ENCODE measurements at places on chromosomes 6 and 20.

GRCh38 chr20:14664101-14664500 is 326.7 kb upstream of the FLRT3 start:
- DNase-seq: no peak

DNA sequence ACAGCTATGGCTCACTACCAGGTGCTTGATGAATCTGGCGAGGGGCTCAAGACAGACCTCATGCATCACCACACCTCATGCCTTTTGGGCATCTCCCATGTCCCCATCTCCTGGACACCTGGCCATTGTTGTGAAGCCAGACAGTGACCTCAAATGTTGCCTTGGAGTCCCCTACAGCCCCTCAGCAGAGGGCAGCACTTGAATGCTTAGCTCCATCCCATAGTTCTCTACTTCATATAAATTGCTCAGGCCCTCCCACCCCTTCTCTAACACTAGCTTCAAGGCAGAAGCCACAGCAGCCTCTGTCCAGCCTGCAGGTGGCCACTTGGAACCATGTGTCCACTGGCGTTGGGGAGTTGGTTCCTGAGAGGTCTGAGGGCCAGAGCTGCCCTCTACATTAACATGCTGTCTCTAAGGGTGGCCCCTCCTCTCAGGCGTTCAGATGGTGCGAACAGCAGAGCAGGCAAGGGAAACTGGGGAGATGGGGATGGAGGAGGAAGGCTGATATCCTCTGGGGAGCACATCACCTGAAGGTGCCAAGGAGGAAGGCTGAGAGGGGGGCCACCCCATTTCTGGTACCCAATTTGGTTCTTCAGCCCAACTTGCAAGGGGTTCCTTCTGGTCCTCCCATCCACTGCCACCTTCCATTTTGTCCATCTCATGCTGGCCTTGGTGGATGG is 31.3 kb downstream of the MOCS1 start:
- DNase-seq: no peak

DNA sequence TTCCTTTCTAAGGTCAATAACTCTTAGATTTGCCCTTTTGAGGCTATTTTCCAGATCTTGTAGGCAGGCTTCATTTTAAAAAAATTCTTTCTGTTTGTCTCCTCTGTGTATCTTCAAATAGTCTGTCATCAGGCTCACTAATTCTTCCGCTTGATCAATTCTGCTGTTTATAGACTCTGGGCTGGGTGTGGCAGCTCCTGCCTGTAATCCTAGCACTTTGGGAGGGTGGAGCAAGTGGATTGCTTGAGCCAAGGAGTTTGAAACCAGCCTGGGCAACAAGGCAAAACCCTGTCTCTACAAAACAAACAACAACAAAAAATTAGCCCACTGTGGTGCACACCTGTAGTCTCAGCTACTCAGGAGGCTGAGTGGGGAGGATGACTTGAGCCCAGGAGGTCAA is 40.0 kb upstream of the SCP2D1 start:
- no peak for DNase-seq

DNA sequence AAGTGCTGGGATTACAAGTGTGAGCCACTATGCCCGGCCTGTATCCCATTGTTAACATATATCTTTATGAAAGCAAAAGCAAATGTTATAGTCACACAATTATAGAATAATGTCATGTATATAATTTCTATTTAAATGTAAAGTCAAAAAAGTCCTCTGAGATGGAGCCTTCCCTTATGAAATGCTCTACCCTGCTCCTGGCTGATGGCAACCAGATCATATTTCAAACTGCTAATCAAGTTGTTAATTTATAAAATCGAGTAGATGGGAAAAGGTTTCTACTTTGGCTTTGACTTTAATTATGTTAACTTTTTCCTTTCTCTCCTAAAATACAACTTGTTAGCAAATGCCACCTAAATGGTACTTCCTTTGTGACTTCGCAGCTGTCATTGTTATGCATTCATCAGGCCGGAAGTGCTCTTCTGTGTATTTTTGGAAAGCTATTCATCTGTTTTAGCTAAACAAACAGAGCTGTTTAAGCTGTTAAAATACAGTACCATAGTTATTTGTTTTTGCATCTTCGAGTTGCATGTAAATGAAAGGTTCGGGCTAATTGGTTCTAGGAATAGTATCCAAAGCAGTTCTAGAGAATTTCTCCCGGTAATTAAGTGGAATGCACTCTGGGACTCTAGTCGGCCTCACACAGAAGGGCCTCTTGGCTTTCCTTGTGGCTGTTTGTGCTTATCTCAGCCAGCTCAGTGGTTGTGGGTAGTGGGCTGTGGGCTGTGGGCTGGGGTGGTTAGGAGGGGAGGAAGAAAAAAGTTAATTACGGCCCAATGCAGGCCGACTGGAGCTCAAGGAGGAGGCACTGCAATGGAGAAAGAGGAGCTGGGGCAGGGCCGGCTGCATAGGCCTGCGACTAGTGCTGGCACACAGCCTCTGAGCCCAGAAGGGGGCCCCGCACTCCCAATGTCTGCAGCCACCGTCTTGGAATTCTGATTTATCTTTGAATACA is 34.8 kb downstream of the SLC35D3 start:
- DNase-seq: peak; percentile 50
